ENCODE measurements at places on chromosomes 12 and 14.

DNA sequence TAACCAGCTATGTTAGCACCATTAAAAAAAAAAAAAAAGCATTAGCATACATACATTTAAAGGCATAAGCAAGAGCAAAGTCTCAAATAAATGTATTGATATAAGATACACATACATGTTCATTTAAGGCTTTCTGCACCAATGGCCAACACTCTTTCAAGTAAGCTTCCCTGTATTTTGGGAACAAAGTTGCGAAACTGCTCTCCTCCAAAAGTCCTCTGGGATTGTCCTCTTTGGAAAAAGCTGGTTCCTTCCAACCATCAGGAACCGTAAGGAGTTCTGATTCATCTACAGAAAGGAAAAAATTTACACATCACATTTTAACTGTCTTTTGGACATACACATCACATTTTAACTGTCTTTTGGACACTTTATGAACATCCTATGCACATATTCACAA, 3.2 kb downstream of the KRR1 start:
- DNase-seq, result no peak

- no peak for DNase-seq
Observed at GRCh38 chr14:71749613-71750238, 182.5 kb upstream of the RGS6 start.

DNA sequence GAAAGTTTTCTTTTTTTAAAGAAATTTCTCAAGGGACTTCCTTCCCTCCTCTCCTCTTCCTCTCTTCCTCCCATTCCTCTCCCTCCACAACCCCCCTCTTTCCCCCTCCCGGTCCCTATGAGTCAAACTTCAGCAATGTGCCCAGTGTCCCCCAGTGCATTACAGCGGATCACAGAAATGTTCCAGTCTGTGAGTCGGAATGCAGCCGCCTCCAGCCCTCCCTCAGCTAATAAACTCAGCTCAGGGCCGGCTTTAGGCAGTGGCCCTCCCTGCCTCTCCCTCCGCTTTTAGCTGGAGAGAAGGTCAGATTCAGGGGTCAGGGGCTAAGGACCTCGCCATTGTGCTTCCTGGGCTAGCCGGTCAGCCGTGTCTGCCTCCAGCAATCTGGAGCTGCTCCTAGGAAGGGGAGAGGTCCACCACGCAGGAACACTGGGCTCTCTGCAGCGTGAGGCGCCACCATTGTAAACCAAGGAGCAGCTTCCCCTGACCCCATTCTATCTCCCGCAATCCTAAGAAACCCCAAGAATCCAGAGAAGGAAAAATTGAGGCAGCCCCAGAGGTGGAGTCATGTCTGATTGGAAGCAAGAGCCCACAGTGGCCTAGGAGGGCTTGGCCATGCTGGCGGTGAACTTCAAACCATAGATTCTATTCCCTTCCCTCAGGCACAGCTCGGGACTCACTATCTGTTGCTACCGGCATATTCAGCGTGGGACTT, 1.1 kb upstream of the HDAC7 start:
- peak; percentile 88 for DNase-seq

GRCh38 chr12:52049286-52049685, 2.0 kb upstream of the NR4A1 start:
- no peak for DNase-seq

DNA sequence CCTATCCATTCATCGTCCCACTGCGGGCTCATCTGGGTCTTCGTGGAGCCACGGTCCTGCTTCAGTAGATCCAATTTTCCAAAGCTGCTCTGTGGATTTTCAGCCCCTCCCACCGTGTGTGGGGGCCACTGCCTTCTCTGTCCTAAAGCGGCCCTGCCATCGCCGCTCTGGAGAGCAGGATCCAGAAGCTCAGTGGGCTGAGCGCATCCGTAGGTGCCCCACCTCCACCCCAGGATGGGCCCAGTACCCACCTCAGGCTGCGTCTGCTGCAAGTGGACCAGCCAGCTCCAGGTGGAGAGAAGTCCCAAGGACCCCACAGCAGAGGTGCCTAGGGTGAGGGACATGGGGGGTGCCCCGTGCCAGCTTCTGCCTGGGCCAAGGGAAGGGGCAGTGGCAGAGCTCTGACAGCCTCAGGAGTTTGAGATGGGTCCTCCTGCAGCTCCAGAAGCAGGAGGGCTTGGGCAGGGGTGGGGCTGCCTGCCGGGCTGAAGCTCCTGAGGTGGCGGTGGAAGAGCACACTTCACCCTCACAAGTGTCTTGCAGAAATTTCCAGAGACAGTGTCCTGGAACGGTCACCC, 148.1 kb upstream of the C14orf180 start:
- DNase-seq, result no peak

GRCh38 chr12:61880186-61880585, 380.0 kb upstream of the USP15 start:
- DNase-seq, result no peak

All from AG09319 (cell line).